Head of caudate nucleus (tissue), 42 donors: ENCODE measurements at places on chromosomes 6 and 20.

- no peak for DNase-seq
Measured at GRCh38 chr20:1845163-1845523, 50.1 kb upstream of the SIRPA start.

GRCh38 chr20:23517719-23518118 lies 26.8 kb downstream of the CST8 start:
- DNase-seq = no peak

DNA sequence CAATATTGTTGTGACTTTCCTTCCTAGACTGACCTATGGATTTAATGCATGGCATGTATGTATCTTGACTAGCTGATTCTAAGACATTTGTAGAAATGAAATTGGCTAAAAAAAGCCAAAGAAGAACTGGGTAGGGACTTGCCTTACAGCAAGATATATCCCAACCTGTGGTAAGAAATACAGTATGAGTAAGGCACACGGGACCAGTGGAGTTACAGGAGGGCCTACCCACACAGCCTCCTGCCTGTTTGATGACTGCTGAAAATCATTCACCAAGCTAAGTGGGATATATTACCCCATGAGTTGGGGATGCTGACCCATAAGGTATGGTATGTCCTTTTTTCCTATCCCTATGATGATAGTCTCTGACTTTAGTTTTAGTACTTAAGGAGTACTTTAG lies 112.2 kb downstream of the INSM1 start:
- no peak for DNase-seq

GRCh38 chr20:45545754-45546453 lies 1.3 kb downstream of the EPPIN start:
- no peak for DNase-seq

DNA sequence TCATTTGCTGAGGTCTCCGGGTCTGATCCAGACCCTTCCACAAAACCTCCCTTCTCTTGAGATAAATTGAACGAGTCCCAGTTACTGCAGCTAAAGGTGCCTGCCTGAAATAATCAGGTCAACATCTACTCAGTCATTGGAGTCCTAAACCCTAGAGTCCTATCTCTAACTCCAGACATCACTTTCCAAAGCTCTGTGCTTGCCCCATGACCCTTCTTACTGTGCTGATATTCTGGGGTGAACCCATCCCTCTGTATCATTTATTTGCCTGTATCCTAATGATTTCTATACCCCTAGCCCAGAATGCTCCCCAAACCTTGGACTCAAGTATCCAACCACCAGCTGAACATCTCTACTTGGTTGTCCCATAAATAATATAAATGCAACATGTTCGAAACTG lies 35.7 kb downstream of the CD83 start:
- no peak for DNase-seq

DNA sequence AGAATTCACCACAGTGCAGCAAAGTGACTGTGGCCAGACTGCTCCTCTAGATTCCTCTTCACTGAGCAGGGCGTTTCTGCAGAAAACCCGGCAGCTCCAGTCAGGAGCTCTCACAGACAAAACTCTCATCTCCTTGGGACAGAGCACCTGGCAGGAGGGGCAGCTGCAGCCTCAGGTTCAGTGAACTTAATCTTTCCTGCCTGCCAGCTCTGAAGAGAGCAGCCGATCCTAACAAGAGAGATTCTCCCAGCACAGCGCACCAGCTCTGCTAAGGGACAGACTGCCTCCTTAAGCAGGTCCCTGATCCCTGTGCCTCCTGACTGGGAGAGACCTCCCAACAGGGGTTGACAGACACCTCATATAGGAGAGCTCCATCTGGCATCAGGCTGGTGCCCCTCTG lies 1065.5 kb downstream of the GRIK2 start:
- DNase-seq = no peak

DNA sequence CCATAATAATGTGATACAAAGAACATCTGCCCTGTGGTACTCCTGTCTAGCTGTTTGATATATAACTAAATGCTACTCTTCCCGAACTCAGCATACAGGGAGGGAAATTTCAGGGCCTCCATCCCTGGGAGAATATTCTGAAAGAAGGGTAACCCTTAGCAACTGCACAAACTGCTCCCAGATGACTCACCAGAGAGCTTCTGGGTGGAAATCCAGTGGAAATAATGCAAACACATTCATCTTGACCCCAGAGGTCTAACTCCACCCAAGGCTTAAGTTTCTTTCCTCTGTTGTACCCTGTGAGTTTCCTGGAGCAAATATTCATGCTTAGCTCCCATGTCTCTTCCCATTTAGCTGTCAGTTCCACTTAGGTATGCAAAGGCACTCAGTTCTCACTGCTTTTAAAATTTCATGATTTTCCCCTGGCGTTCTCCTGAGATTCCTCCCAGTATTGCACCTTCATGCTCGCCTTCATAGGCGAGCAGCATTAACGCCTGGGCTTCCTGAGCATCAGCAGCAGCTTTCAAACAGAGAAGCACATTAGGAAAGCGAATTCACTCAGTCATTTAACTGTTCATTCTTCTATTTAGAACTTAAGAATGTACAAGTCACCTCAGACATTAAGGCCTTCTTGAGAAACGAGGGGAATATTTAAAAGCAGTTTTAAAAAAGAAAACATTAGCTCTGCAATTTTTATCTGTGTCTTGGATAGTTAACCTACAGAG lies 43.8 kb upstream of the LAMA4 start:
- no peak for DNase-seq

DNA sequence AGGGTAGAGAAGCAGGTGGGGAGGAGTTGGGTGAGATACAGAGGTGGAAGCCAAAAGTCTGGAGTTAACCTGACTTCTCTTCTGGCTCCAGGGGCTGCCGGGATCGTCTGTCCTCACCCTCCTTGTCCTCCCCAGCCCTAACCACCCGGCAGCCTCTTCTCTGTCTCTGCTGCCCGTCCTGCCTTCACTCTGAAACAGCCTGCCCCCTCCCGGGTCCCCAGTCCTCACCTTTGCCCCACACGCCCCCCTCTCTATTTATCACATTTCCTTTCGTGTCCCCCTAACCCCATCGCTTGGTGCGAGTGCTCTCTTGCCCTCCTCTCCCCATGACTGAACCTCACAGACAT lies 5.7 kb downstream of the RING1 start:
- DNase-seq = no peak

DNA sequence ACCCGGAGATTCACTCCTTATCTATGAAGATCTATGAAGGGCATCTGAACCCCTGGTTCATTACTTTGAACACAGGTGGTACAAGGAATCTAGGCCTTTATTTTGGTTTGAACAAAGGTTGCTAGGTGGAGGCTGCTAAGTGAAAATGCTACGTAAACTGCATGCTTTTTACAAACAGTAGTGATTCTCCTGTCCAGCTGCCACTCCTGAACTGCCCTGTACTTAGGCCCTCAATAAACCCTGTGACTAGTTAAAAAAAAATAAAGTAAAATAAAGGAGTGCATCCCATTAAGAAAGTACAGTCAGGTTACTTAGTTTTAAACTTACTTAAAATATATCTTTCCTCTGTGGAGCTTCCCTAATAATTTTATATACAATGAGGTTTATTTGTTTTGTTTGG lies 27.7 kb upstream of the ARG1 start:
- no peak for DNase-seq

DNA sequence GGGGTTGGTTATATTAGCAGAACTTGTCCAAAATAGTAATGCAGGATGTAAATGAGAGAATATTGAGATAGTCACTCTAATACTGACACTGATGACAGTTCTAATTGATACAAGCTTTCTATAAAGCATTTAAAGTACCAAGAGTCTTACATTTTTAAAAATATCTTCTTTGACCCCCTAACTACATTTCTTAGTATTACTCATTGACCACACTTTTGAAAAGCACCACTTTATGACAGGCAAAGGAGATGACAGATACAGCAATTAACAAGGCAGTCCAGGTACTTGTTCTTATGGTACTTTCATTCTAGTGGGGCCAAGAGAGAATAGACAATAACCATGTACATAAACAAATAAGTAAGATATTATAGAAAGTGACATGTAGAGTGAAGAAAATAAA lies 139.4 kb upstream of the EYA4 start:
- DNase-seq = no peak

GRCh38 chr6:169533301-169534038 lies 168.4 kb downstream of the WDR27 start:
- no peak for DNase-seq

GRCh38 chr6:137883400-137884148 lies 16.5 kb downstream of the TNFAIP3 start:
- DNase-seq = no peak

GRCh38 chr20:37945091-37945547 lies 42.2 kb downstream of the VSTM2L start:
- DNase-seq = no peak

DNA sequence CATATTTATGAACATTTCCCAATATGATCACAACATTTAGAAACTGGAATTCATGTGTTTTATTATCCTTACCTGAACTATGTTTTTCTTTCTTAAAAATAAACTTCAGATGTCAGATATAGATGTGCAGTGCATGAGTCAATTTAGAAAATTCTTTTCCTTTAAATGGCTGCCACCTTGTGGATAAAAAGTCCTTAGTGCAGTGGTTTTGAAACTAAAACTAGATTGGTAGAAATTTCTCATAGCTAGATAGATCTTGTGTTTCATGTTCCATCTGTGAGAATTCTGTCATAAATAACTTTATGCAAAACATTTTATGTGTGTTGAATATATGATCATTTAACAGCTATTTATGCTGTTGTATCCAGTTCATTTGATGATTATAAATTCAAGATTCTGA lies 134.9 kb downstream of the KLHL32 start:
- no peak for DNase-seq
